ENCODE measurements at places on chromosomes 3 and 15.

GRCh38 chr15:32899126-32899596 is 181.4 kb downstream of the GREM1 start:
- DNase-seq = no peak

GRCh38 chr3:128923576-128923975 is 44.2 kb downstream of the ACAD9 start:
- DNase-seq = no peak

GRCh38 chr3:188807006-188807405 is 364.8 kb upstream of the TPRG1 start:
- DNase-seq = no peak

DNA sequence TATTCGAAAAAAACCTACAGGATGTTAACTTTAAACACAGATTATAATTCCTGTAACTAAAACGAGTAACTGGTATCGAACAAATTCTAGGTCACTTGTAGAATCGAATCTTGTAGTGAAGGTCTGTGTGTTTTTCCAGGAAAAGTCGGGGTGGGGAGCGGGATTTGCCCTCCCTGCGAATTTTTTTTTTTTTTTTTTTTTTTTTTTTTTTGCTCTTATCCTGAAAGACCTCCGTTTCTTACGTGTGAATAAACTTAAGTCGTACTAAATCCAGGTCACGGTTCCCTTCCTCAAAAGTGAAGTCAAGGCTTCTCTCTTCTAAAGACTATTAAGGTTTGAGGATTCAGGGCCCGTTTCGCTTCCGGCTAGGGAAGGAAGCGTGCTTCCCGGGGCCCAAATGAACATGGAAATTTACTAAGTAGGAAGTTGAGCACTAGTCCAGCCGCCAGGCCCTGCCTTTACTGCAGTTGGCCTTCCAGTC is 770 bp downstream of the TBC1D5 start:
- peak; percentile 2 for DNase-seq

DNA sequence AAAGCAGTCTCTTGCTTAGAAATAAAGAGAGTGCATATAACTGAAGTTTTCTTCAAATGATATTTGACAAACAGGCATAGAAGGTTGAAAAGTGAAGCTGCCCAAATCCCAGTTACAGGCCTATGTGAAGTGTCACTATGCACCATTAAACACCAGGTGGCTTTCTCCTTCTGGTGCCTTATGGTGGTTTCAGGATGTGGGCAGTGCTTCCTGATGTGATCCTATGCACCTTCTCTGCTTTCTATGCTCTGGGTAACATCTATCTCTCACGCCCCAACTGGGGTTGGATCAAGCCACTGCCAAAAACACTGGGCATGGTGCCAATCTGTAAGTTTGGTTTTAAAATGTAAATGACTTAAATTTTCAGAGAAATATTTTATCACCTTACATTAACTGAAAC is 744.7 kb downstream of the TUSC7 start:
- DNase-seq = no peak

- DNase-seq = no peak
Measured at GRCh38 chr3:154235330-154235729, 89.0 kb downstream of the DHX36 start.

- DNase-seq = peak; percentile 15
Measured at GRCh38 chr3:4642611-4643010, 149.5 kb downstream of the ITPR1 start.

DNA sequence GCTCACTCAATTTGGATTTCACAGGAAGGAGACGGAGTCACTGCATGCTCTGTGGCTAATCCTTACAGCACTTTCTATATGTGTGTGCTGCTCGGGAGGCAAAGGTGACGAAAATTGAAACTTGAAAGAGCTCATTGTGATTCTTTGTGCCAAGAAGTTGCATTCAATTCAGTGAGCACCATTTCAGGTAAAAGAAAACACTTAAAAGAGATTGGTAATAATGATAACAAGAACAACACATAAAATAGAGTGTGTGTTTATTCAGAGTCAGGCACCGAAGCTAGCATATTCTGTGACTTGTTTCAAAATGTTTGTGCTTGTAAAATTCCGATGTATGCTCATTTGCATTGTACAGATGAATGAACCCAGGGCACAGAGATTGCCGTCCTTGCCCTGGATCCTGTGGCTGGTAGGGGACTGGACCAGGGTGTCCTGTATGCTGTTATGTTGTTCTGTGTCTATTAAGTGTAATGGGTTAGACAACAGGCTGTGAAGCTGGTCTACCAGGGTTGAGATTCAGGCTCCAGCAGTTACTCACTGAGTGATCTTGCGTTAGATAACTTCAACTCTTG is 193.3 kb upstream of the PROK2 start:
- no peak for DNase-seq

DNA sequence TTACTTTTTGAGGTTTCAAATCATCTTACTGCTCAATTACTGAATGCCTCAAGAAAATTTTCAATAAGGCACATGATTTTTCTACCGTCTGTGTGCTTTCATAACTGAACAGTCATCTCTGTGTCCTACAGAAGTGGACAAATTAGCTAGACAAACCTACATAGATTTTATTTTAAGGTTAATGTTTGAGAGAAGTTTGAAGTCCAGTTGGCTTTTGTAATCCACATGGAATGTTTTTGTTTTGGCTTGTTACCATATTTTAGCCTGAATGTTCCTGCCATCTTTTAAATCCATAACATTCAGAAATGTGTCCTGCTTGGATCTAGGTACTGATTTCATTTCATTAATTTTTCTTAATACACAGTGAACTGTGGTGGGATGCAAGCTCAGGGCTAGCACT is 730.1 kb downstream of the IGSF11 start:
- no peak for DNase-seq

- DNase-seq = no peak
Measured at GRCh38 chr3:30443756-30444673, 162.4 kb upstream of the TGFBR2 start.

DNA sequence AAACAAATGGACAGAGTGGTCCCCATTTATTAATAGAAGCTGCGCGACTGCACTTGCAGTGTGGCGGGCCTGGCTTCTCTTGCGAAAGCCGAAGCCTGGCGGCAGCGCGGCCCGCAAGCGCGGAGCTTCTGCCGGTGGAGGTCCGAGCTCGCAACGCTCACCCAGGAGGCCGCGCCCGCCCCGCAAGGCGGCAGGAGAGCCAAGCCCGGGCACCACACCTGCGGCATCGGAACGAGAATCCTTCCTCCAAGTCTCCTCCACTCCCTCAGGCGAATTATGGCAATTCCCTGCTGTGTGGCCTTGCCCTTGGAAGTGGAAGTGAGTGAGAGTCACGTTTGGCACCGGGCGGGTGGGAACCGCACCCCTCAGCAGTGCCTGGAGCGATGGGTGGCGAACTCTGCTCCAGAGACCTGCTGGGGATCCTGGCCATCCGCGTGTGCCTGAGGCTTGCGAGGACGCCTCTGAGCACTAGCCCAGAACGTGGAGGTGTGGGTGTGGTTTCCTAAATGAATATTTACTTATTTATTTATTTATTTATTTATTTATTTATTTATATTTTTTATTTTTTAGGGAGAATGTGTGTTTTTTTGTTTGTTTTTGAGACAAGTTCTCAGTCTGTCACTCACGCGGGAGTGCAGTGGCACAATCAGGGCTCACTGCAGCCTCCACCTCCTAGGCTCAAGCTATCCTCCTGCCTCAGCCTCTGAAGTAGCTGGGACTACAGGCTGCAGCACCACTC is 133.7 kb upstream of the UBE2E1 start:
- no peak for DNase-seq

GRCh38 chr3:113685956-113686721 is 10.3 kb downstream of the USF3 start:
- no peak for DNase-seq

GRCh38 chr3:106823701-106824100 is 553.5 kb upstream of the CCDC54 start:
- no peak for DNase-seq

- DNase-seq = no peak
Measured at GRCh38 chr15:65869954-65870871, 922 bp downstream of the RAB11A start.

DNA sequence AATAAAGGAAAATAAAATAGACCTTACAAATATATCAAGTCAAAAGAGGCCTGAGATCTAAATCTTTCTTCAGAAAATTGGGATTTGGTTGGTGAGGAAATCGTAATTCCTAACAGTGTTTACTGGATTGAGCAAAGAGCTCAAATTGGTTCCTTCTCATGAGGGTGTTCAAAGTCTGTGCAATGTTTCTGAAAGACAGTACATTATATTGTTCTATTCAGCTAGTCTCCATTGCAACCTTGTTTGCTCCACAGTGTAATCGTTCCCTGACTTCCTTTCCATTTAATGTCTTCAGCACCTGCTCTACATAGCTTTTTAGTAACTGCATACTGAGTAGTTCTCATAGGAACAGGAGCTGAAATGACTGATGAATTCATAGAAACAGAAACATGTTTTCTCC is 326.8 kb downstream of the SUCLG2 start:
- no peak for DNase-seq

- DNase-seq = no peak
Measured at GRCh38 chr3:86774082-86774691, 216.8 kb downstream of the VGLL3 start.

- DNase-seq = no peak
Measured at GRCh38 chr3:81531263-81531662, 230.2 kb downstream of the GBE1 start.

- no peak for DNase-seq
Measured at GRCh38 chr15:80760960-80761359, 18.2 kb upstream of the CEMIP start.

GRCh38 chr3:175489406-175489805 is 630.3 kb downstream of the NAALADL2 start:
- no peak for DNase-seq

GRCh38 chr15:41886741-41887140 is 7.1 kb downstream of the SPTBN5 start:
- DNase-seq = no peak

DNA sequence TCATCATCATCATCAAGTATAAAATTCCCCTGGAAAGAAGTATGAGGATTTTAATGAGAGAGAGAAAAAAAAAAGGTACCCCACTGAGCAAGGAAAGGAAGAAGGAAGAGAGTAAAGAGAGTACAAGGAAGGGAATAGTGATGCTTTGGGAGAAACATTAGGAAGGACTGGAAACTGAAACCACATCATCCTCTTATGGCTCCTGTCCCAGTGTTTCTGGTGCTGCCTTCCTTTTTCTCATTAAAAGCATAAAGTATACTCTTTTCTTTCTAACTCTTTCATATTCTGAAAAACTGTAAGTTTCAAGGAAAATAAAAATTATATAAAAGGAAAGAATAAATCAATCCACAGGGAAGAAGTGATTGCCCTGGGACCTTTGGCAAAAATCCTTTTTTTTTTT is 616.4 kb upstream of the CBLB start:
- no peak for DNase-seq

DNA sequence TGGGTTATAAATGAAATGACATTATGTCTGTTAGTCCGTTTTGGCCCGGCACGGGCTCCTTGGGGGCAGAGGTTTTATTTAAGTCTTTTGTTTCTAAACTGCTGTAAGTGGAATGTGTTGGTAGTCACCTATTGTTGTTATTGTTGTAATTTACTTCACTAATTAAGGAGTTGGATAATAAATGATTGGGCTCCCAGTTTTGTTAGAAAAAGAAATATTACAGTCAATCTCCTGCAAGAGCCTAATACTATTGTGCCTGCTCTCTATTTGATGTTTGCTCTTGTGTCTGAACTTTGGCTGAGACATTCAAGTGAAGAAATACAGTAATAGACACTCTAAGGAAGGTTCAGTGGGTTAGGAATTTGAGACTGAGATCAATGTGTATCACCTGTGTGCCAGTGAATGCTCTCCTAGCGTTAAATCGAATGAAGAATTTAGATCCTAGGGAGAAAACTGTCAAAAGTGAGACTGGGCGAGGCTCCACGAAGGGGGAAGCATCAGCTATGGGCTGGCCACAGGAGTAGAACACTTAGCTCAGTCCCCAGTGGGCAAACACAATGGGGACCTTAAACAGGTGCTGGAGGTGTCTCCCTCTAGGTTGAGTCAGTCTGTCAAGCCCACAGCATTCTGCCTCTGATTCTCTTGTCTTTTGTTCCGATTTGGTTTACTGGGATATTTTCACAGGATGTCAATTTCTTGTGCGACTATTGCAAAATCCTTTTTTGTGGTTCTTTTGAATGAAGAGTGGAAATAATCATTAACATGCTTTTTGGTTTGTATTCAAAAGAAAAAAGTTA is 1.2 kb downstream of the ROBO2 start:
- no peak for DNase-seq

DNA sequence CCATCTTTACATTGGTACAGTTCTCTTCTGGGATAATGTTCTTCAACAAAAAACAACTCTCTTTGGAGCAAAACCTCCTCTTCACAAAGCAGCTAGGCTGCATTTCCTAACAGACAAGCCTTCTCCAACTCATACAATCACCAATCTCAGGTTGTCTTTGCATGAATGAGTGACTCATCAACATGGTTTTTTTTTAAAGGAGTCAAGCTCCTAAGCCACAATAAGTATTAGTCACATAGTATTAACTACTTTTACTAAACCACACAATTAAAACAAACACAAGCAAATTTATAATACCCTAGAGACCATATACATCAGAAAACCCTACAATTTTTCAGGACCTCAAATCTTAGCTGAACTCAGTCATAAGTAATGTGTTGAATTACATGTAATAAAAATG is 137.4 kb downstream of the TBC1D5 start:
- peak; percentile 68 for DNase-seq

- no peak for DNase-seq
Measured at GRCh38 chr3:33868309-33868708, 69.9 kb downstream of the PDCD6IP start.

- no peak for DNase-seq
Measured at GRCh38 chr15:95869920-95870319, 460.6 kb upstream of the NR2F2 start.

GRCh38 chr3:114058646-114059045 is 2.1 kb downstream of the QTRT2 start:
- no peak for DNase-seq

- DNase-seq = peak; percentile 20
Measured at GRCh38 chr3:34260271-34261000, 462.0 kb downstream of the PDCD6IP start.

DNA sequence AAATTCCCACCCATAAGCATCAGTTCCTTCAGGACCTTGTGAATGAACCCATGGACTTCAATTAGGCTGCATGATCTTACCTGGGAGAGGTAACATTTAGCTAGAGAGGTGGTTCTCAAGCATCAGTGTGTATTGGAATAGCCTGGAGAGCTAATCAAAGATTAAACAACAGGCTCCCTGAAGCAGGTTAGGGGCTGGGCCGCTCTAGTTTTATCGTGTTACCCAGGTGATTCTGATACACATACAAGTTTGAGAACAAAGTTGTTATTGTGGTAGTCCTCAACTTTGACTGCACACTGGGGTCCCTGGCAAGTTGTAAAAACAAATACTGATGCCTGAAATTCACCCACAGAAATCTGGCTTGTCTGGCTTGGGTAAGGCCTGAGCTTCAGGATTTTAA is 31.2 kb downstream of the MYH15 start:
- no peak for DNase-seq

DNA sequence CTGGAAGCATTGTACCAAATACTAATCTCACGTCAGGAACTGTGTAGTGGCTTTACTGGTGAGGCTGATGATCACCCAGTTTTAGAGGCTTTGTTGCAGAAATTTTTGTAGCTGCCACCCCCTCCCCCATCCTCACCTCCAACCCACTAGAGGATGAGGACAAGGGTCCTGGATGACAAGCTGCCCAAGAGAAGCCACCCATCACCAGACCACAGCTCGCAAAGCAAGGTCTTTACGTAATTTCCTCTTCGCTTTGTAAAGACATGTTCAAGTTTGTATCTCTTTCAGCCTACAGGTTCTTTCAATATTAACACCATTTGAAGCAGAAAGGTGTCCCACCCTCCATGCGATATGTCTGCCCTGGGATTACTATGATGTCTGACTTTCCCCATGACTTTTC is 74.2 kb downstream of the LDHAL6B start:
- no peak for DNase-seq

Measured in non-pigmented ciliary epithelial cell (primary cell).